GM10248 (cell line): ENCODE measurements at places on chromosomes 7 and 10.

- no peak for DNase-seq
Observed at GRCh38 chr7:43834463-43835251, 34.7 kb downstream of the MRPS24 start.

DNA sequence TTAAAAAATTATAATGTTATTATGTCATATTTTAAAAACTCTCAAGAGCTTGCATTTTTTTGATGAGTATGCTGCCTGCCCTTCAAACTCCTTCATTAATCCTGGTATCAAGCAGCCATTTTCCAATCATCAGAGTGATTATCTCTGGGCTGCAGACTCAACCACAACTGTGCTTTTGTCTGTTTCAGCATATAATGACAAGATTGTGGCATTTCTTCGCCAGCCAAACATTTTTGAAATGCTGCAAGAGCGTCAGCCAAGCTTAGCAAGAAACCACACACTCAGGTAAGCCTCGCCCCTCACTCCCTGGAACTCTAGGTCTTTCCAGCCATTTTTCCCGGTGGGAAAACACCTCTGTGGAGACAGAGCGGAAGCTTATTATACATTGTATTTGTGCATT lies 90.0 kb upstream of the STK17A start:
- DNase-seq, result no peak

DNA sequence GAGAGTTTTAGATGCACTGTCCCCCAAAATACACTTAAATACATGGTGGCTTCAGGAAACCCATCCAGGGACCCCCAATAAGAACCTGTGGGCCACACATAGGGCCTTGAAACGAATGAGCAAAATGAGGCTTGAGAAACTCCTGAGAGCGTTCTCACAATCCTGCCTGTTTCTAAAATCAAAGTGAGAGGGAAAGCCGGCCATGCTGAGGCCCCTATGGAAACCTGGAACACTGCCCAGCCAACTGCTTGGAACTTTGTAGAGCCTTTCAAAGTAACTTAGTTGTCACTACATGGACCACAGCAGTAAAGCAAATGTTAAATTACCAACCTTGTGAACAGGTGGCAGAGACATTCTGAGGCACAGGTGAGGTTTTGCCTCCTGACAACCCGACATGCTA lies 13.4 kb downstream of the SGMS1 start:
- no peak for DNase-seq

DNA sequence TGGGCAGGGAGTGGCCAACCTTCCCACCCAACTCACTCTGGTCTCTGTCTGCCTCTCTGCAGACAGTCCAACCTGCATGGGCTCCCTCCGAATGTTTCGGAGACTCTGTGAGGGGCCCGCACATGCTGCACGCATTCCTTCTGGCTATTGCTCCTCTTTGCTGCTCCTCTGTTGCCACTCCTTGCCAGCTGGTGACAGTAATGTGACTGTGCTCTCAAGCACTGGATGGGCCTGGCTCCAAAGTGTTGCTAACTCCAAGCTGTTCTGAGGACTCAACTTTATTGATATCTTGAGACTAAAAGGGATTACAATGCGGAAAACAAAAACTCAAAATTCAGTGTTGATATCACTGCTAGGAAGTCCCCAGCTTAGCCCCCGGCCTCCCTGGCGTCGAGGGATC lies 105.4 kb upstream of the KIF5B start:
- no peak for DNase-seq
